Right lobe of liver (tissue), 6 donors: ENCODE measurements at places on chromosomes 11 and 22. TPM values are rescaled to one million over a fixed set of nuclear protein-coding genes. Genes with fewer than 3 reads are reported as not detected.
A peak's percentile ranks its signal among the peaks of the same experiment; 100 is the strongest.

GRCh38 chr11:79508461-79508860 is 67.6 kb upstream of the TENM4 start:
- DNase-seq, result no peak

- no peak for DNase-seq
Observed at GRCh38 chr22:28951530-28951929, 68.2 kb downstream of the ZNRF3 start.

DNA sequence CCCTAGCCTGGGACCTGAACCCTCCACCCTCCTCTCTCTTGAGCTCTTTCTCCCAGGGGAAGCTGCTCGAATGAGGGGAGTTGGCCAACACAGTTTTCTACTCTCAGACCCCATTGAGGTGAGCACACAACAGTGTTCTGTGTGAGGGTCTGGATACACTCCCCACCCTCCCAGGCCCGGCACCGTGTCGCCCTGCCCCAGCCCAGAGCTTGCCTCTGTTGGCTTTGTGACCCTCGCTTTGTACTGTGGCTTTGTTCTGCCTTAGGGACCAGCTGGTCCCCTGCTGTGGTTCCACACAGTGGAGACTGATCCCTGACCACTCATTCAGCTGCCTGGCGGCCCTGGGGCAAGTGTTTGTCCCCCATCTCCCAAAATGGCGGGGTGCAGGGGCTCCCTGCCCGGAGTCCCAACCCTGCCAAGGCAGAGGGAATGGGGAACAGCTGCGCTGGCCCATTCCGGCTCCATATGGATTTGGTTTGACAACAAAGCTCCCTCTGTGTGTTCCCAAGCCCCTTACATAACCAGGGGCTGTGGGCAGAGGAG is 8.3 kb downstream of the ST3GAL4 start:
- no peak for DNase-seq

Gene TTLL12
- total RNA-seq, result 40.8 TPM

- DNase-seq, result no peak
Observed at GRCh38 chr11:115201111-115201792, 303.0 kb downstream of the CADM1 start.

Gene TYR
- total RNA-seq, result not detected

GRCh38 chr22:28736301-28737155 is 5.1 kb downstream of the CHEK2 start:
- no peak for DNase-seq

- DNase-seq, result no peak
Observed at GRCh38 chr22:38657045-38657909, 839 bp downstream of the CBY1 start.

DNA sequence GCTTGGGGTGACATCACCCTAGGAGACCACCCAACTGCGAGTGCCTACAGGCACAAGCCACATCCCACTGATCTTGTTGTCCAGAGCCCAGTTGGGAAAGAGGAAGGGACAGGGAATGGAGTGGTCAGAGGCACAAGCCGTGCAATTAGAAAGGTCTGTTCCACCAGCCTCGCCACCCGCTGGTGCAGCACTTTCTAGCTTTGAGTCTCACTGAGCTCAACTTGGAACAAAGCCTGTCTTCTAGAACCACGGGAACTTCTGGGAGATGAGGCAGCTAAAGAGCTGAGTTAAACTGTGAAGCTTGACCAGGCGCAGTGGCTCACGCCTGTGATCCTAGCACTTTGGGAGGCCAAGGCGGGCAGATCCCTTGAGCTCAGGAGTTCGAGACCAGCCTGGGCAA is 29.3 kb downstream of the TPBGL start:
- peak; percentile 3 for DNase-seq

DNA sequence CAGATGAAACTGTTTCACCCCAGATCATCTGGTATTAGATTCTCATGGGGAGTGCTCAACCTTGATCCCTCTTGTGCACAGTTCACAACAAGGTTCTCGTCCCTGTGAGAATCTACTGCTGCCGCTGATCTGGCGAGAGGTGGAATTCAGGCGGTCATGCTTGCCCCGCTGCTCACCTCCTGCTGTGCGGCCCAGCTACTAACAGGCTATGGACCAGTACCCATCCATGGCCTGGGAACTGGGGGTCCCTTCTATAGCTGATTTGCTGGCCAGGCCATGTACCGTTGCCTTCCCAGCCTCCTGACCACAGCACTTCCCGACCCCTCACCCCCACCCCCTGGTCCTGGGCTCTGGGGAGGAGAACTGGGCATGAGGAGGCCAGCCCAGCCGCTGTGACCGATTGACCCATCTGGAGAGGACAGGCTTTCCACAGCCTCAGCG is 2.6 kb downstream of the PHLDA2 start:
- no peak for DNase-seq

Gene ABCC8
- total RNA-seq, result 1.3 TPM

DNA sequence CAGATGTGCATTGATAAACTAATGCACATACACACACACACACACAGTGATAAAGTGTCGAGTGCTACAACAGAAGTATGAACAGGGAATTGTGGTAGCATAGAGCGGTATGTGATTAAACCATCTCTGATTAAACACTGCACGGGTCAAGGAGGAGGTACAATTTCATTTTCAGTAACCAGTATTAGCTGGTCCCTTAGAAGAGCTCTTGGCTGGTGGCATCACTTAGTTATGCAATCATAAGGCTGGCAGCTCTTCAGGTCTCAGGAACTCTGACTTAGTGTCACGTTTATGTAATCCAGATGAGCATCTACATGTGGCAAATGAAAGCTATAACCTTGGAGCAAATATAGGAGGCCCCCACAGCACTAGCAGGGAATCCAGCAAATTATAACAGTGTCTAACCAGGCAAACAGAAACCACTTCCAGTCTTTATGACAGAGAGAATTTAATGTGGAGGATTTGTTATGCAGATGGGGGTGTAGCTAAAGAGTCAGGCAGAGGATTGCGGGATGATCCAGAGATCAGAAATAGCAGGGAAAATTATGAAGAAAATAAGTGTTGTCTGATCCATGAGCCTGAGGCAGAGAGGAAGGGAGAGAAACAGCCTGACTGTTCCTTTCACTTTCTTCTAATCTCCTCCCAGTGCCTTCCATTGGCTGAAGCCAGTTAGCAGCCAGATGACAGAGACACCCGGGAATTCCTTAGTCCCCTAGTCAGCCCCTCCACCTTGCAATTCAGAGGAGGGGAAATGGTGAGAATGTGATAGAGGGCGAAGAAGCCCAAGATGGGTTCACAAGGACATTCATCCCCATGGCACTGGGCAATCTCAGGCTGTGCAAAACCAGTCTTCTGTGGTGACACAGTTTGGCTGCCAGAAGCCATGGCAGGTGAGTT is 533.1 kb upstream of the TENM4 start:
- DNase-seq, result no peak

GRCh38 chr11:79201677-79202347 is 239.0 kb downstream of the TENM4 start:
- no peak for DNase-seq

DNA sequence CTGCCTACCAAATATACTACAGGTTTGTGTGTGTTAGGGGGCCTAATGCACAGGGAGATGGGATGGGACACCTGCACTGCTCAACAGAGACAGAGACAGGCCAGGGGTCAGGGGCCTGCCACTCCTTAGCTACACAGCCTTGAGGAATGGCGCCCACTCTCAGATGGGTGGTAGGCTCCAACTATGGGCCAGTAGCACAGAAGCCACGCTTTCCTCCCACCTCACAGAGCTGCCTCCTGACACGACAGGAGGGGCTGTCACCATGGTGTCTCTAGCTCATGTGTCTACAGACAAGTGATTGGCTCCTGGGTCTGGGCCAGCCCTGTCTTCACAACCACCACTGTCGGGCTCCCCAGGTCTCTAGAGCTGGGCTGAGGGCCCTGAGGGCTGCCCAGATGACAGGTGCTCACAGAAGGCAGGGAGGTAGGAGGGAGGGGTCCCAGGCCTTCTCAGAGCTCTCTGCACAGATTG is 81.8 kb downstream of the DGCR2 start:
- peak; percentile 13 for DNase-seq

Gene WNT7B
- not detected for total RNA-seq

Gene OR5D14
- not detected for total RNA-seq

DNA sequence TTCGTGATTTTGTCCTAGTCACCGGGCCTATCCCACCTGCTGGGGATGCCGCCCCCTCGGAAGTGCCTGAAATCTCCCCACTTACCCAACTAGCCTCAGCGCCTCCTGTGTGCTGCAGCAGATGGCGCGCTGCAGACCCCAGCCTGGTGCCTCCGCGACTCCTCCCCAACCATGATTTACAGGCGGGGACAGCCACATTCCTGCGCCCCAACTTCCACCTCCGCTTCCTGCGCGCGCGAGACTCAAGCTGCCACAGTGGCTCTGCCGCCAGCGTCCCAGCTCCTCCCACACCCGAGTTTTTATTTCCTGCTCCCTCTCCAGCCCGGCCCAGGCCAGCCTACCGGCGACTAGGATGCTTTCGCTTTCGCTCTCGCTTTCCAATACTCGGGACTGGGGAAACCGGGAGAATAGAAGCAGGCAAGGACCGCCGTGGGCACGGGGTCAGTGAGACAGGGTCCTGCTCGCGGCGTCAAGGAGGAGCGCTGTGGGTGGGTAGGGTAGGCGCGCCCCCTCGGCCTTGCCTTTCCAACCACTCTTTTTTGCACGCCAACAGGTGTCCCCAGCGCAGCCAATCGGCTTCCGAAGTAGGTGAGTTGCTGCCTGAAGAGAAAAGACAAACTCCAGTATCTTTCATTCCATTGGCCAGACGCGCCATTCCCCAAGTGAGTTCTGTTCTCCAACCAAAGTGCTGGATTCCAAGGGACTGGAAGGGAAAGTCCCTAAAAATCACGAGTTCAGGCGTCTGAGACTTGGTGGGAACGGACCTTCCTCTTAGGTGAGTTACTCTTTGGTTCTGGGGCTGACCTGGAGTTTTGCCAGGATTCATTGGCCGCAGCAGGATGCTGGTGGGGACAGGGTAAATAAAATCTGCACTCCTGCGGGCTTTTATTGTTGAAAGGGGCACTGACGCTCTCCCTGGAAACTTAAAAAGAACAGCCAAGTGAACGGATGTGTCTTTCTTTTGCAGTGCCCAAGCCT is at the start of gene FAM111A:
Gene FAM111A, plus strand, starts transcription at position 327 of the 978 bp plus-strand sequence. CDS start 6,017 bp downstream, outside the sequence.
- DNase-seq, result peak; percentile 94

Gene RTN3
- 47.3 TPM for total RNA-seq

GRCh38 chr22:39635719-39636118 is 65.2 kb downstream of the CACNA1I start:
- DNase-seq, result no peak

Gene TUB
- total RNA-seq, result 1.9 TPM

DNA sequence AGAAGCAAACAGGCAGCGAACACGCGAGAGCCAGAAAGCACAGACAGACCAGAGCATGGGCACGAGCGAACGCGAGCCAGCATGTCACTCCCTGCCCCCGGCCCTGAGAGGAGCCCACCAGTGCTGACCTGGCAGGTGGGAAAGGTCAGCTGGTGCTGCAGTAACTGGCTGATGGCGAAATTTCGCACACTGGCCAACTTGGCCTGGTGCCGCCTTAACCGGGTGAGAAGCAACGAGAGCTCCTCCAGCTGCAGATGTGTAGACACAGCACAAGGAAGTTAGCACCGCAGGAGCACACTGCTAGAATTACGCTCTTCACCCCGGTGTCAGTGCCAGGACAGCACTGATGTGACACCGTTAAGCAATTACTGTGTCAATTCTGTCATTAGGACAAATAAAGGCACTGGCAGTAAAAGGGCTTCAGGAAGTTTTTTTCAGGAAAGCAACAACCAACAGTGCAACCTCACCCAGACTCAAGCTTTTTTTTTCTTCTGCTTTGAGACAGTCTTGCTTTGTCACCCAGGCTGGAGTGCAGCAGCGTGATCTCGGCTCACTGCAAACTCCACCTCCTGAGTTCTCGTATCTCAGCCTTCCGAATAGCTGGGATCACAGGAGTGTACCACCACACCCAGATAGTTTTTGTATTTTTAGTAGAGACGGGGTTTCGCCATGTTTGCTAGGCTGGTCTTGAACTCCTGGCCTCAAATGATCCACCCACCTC is 76.8 kb downstream of the C11orf58 start:
- peak; percentile 87 for DNase-seq

DNA sequence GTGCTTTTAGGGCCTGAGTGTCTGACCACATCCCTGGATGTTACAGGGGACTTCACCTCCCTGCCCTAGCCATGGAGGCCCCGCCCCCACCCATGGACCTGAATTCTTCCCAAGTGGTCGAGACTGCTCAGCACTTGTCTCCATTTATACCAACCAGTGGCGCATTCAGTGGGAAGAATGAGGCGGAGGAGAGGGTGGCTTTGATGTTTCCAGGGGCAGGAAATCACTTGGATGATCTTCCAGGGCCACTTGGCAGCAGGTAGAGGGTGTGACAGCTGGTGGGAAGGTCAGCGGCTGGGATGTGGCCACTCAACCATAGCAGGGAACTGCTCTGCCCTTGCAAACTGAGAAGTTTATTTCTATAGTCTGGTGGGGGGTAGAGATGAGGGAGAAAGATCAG is 155.1 kb upstream of the BLID start:
- no peak for DNase-seq

- no peak for DNase-seq
Observed at GRCh38 chr11:97638641-97639224, 1248.9 kb downstream of the JRKL start.

DNA sequence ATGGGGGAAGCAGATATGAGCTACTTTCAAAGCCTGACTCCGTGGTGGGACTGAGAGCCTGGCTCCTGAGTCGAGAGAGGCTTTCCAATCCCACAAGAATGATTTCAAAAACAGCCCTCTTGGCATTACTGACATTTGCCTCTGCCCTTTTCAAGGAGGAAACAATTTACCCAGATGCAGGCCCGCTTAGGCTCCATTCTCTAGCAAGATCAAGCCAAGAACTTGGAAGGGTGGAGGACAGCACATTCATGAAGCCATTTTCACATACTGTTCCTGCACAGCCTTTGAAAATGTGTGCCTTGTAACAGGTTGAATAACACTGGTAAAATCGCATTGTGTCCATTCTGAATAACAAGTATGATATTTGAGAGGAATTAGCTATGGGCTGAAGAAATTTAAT is 58.2 kb upstream of the EED start:
- DNase-seq, result no peak

Gene KRTAP5-1
- total RNA-seq, result not detected

Gene PRG3
- not detected for total RNA-seq

GRCh38 chr11:9573775-9574621 is 528 bp downstream of the WEE1 start:
- peak; percentile 48 for DNase-seq

DNA sequence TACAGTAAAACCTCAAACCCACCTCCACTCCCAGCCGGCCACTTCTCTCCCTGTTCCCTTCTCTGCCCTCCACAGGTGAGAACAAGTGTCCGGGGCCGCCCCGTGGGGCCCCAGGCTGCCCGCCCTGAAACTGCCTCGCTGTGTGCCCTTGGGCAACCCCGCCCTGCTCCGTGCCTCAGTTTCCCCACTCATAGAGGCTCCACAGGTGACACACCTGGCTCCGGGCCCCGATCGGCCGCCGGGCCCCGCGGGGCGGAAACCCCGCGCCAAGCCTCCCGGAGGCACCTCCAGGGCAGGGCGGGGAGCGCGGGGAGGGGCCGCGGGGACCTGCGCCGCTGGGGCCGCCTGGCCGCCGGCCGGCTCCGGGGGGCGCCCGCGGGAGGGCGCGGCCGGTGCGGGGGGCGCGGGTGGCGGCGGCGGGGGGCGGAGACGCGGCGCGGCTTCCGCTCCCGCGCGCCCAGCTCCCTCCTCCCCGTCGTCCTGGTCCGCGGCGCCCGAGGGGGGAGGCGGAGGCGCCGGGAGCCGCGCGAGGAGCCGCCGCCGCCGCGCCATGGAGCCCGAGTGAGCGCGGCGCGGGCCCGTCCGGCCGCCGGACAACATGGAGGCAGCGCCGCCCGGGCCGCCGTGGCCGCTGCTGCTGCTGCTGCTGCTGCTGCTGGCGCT is at the start of gene LRP5:
Gene LRP5, plus strand, starts transcription at position 475 of the 663 bp plus-strand sequence. Its CDS starts 124 bp downstream, at position 599.
- DNase-seq, result no peak

Gene C2CD2L
- total RNA-seq, result 9.7 TPM

GRCh38 chr22:27133681-27134314 is 476.4 kb downstream of the MIAT start:
- DNase-seq, result no peak

- no peak for DNase-seq
Observed at GRCh38 chr11:72741849-72742512, 10.2 kb downstream of the ARAP1 start.
